NAMALWA (cell line): ENCODE measurements at places on chromosomes 7 and 10.

GRCh38 chr7:131322061-131322460 is 5.6 kb upstream of the MKLN1 start:
- DNase-seq: no peak

DNA sequence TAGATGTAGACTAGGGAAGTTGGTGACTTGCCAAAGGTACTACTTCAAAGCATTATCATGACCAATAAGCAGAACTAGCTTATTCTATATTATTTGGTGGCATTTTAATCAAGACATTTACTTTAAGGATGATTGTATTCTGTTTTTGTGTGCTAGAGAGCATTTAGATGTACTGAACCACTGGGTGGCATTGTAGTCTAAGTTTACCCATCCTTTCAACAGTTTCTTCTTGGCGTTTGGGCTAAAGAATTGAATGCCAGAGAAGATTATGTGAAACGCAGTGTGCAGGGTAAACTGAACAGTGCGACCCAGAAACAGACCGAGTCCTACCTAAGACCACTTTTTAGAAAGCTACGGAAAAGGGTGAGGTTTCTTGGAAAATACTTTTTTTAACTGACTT is 26.8 kb downstream of the PRPF18 start:
- peak; percentile 9 for DNase-seq

GRCh38 chr10:84265418-84265817 is 20.6 kb downstream of the RGR start:
- no peak for DNase-seq

GRCh38 chr10:95447685-95448084 is 113.5 kb downstream of the SORBS1 start:
- DNase-seq: no peak

- no peak for DNase-seq
These were observed 158.4 kb upstream of the NRP1 start for GRCh38 chr10:33492701-33493345.

DNA sequence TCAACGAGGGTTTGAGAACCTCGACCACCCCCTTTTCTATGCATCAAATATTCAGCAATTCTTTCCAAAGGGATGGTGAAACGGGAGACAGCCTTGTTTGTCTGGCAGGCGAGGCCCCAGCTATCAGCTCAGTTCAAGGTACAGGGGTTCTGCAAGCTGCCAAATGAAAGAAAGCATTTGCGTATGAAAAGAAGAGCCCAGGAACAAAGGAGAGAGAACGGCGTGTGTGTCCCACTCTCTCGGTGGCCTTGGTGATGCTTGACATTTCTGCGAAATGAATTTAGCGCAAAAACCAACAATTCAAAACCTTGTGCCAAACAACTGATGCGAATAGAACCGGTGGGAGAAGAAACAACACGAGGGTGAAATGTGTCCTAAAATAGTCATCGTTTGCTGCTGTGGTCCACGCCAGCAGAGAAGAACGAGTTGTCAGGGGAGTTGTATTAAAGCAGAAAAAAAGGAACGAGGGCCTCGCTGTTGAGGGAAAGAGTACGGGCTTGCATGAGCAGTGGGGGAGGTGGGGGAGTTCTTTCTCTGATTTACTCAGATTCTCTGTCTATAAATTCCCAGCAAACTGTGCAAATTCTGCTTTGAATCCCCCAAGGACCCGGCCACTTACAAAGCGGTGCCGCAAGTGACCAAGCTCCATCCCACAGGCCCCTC is 97.7 kb downstream of the TMEM130 start:
- DNase-seq: no peak

DNA sequence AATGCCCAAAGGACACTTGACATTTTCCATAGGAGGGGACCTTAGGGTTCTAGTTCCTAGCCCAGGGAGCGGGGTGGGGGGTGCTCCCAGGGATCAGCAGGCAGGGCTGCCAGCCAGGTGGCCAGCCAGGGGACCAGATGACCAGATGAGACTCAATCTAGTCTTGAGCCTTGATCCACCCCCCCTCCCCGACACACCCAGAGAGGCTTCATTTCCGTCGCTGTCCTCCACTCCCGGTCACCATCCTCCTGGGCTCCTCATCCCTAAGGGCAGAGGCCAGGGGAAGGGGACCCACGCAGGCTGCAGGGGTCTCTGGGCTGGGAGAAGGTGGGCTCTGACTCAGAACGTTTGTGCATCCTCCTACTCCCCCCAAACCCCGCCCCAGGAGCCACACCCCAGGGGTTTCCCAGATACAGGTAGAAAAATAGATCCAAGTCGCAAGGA is 1.0 kb downstream of the STX1A start:
- DNase-seq: no peak

DNA sequence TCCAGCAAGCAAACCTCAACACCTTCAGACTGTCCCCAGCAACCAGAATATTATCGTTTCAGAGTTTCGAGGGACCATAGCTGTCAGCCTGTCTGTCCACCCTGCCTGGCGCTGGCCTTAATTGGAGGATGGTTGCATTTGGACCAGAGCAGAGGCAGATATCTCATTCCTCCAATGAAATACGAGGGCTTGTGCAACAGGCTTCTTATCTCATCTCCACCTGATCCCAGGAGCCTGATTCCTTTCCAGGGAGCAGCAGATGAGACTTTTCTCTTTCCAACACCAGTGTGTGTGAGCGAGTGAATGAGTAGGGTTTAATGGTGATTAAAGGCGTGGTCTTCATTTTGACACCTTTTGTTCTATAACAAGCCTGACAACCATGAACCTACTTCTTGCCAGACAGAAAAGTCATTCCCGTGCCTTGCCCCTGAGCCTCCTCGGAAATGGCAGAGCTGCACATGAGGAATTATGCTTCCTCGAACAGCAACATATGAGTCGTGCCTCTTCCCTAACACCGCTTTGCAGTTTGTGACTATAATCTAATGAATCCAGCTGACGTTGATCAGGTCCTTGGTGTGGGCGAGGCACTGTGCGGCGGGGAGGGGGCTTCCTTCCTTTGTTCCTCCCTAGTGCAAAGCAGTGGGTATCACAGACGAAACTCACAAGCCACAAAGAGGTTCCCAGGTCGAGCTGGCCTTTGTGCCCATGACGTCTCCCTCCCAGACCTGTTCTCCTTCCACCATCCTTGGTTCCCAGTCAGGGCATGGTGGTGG is 147.4 kb downstream of the CUX1 start:
- DNase-seq: no peak

DNA sequence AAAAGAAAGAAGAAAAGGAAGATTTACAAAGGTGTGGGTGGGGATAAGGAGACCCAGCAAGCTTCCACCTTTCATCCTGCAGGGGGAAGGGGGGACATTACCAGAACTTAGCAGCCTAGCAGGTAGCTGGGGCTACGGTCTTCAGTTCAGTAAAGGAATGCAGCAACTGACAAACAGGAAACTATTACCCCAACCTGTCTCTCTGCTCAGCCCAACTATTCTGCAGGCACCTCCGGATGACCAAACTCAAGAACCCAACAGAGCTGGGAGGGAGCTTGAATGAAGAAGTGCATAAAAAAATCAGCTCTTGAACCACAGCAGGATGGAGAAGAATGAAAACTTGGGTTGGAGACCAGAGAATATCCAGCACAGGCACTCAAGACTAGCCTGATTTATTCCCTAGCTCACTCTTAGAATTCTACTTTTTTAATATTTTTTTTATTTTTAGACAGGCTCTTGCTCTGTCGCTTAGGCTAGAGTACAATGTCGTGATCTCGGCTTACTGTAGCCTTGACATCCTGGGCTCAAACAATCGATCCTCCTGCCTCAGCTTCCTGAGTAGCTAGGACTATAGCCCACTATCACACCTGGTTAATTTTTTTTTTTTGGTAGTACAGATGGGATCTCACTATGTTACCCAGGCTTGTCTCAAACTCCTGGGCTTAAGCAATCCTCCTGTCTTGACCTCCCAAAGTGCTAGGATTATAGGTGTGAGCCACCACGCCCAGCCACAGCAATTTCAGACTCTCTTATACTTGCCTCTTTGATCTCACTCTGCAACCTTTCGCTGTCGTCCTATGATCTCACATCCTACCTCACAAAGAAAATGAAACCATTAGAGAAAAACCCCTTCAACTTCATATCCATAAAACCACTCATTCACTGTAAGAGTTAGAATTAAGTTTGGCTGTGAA is 18.5 kb upstream of the C10orf67 start:
- no peak for DNase-seq

DNA sequence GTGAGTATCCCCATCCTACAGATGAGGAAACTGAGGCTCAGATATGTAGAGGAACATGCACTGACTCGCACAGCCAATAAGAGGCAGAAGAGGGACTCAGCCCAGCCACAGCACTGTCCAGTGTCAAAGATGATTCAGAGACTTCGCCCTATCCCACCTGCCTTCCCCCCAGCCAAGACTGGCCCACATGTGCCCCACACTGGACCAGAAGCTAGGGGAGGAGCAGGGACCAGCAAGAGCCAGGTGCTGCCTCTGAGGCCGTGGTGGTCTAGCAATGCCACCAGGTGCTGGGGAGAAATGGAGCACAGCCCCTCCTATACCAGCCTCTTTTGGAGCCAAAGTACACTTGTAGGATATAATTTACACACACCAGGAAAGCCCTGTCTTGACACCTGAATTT is 22.3 kb downstream of the GRID1 start:
- no peak for DNase-seq

DNA sequence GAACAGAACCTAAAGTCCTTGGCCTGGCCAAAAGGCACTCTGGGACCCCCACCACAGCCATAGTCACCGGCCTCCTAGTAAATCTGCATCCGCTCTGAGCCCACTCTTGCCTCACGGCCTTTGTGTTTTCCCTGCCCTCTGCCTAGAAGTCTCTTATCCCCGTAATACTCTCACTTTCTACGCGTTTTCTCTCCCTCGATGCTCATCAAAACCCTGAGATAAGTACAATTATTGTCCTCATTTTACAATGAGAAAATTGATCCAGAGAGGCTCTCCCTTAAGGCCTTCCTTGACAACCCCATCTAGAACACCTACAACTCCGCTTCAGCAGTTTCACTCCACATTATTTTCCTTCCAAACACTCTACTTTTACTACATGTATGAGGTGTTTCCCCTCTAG is 1.5 kb upstream of the SFXN4 start:
- no peak for DNase-seq

DNA sequence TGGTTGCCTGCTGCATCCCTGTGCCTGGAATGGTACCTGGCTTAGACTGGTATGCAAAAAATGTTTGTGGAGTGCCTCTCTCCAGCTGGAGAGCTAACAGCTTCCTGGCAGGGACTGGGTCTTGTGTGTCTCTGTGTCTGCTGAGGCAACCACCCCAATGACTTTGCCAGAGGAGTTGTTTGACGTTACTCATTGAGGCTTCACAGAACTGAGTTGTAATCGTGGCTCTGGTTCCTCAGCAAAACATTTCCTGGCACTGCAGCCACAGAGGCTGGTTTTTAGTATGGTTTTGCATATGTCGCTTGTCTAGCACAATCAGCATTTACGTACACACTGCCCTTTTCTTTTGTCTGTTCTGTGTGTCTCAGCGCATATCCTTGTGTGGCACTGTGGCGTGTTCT is 7.5 kb downstream of the ZNF282 start:
- DNase-seq: no peak

DNA sequence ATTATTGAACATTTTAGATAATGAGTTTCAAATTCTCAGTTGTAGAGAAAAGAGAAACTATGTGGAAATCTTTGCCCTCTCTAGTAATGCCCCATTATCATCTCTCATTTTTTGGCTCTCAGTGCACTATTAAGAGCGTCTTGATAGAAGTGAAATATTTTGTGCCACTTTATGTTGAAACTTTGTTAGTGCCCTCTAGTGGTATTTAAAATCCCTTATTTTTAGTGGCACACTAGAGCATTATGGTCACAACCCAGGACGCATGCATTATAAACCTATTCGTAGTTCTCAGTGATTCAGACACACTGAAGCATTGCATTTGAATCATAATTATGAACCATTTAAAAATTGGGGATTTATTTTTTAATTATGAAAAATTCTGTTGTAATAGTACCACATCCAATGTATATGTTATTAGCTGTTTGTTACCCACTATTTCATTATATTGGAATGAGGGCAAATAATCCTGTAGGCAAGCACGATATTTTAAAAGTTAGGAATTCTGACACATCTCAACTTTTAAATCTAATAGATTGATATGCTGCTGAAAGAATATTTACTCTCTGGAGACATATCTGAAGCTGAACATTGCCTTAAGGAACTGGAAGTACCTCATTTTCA is 21.9 kb downstream of the PDCD4 start:
- DNase-seq: peak; percentile 86

DNA sequence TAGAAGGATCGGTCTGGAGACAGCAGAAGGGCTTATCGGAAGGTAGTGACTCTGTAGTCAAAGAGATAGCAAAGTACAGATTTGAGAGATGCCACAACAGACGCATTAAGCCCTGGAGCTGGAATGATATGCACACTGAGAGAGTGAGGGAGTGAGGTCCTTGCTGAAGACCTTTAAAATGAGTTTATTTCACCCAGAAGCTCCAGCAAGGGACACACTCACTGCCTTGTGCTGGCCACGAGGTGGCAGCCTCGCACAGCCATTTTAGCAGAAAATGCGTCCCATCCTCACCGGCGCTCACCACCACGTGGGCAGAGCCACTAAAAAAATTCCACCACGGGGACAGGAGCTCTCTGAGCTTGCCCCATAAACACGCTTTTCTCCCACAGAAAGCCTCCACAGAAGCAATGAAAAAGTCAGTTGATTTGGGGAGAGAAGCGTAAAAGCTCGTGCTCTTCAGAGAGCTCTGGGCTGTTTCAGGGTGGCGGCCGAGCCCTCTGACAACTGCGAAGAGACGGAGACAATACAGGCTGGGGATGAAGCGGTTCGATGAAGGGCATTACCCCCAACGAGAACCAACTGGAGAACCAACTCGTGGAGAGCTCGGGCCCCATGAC is 163.0 kb upstream of the KLF14 start:
- DNase-seq: peak; percentile 92

- DNase-seq: no peak
These were observed 23.6 kb downstream of the NOBOX start for GRCh38 chr7:144379776-144380384.

DNA sequence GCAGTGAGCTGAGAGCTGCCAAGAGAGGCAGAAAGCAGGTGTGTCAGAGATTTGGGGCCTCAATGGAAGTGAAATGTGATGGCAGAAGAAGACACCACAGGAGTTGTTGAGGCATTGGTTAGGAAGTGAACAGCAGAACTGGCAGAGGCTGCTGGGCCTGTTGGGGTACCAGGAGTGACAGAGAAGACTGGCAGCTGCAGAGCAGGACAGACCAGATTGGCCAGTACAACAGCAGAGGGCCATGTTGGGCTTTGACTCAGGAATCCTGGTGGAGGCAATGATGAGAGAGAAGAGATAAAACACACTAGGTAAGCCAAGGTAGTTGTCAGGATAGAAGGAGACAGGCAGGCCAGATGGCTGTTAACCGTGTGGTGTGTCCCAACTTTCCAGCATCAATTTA is 19.9 kb upstream of the HERPUD2 start:
- no peak for DNase-seq

GRCh38 chr7:117163101-117163500 is 159.8 kb downstream of the WNT2 start:
- no peak for DNase-seq
